Stimulated activated naive CD4-positive, alpha-beta T cell (primary cell): ENCODE measurements at places on chromosomes 11 and 22.
A peak's percentile ranks its signal among the peaks of the same experiment; 100 is the strongest.

GRCh38 chr11:8059571-8060011 lies 21.4 kb upstream of the TUB start:
- no peak for DNase-seq

- DNase-seq = no peak
These were observed 26.9 kb downstream of the RASD2 start for GRCh38 chr22:35567351-35568141.

DNA sequence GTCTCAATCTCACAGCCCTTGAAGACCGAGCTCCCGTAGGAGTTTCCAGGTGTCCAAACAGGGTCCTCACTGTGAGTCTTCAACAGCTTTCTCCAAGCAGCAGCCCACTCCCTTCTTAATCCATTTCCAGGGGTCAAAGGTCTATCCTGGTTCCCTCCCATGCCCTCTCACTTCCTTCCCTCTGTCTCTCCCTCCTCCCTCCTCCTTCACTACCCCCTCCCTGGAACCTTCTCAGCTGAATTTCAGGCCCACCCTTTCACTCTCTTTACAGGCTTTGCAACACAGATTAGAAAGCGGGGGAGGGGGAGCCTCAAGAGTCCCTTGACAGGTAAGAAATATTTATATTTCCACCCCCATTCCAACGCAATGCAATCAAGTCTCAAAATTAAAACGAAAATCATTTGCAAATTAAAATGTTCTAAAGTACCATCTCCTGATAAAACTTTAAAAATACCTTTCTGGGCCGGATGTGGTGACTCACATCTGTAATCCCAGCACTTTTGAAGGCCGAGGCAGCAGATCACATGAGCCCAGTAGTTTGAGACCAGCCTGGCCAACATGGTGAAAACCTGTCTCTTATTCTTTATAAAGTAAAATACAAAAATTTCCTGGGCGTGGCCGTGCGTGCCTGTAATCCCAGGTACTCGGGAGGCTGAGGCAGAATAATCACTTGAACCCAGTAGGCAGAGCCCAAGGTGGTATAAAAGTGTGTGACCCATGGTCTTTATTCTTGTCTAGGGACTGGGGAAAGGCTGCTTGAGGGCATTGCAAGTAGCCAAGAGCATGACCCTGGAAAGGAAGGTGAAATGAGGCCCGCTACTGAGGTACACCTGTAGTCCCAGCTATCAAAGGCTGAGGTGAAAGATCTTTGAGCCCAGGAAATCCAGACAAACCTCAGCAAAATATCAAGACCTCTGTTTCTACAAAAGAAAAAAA lies 865 bp upstream of the ZNF280A start:
- no peak for DNase-seq

GRCh38 chr22:47219789-47220188 lies 457.3 kb downstream of the TBC1D22A start:
- DNase-seq = no peak

DNA sequence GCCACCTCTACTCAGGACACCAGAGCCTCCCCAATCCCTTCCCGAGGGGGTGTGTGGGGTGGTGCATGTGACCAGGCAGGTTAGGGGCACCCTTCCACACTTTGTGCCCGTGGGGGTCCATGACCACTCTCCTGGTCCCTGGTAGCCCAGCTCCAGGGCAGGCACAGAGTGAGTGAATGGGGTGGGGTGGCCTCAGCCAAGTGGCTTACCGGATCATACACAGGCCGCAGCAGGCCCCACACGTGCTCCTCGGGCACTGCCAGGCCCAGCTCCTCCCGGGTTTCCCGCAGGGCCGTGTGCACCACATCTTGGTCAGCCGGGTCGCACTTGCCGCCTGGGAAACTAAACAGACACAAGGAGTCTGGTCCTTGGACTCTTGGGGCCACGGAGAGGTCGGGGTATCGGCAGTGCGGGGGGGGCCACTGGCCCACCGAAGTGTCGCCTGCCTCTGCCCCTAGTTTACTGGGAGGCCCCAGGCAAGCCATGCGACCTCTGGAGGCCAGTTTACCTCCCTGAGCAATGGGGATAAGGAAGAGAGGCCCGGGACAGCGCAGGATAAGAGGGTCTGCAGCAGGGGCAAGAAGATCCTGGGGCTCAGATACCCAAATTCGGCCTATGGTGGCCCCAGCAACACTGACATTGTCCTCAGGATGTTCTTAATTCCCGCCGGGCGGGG lies 889 bp downstream of the NUDT8 start:
- DNase-seq = no peak

DNA sequence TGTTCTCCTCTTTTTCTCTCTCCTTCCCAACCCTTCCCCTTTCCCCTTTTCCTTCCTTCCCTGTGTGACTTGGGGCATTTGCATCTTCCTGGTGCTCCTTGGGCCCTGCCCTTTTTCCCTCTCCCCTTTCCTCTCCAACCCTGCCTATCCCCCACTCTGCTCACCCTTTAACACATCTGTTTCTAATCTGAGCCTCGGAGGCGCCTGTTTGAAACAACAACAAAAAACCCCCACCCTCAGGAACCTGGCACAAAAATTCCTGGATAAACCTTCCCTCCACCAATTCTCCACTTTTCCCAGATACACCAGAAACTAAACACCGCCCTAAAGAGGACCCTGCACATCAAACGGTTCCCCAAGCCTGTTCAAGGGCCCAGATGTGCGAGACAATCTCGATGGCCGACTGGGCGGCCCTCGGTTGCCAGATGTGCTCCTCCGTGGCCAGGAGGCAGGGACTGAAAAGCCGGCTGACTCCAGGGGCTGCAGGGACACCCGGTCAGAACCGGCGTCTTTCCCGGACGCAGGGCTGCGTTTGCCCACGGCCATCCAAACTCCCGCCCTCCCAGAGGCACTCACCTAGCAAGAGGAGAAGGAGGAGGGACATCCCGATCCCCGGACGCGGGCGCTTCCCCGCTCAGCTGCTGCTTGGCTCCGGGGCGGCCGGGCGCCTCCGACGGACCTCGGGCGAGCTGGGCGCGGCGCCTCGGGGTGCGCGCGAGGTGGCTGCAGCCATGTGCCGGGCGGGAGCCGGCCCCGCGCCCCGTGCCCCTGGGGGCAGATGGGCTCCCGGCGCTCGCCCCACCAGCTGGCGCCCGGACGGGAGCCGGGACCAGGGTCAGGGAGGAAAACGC lies 486 bp downstream of the CLMP start:
- DNase-seq = no peak

- DNase-seq = no peak
These were observed 27.8 kb upstream of the TOP3B start for GRCh38 chr22:22010358-22010757.

GRCh38 chr11:1087279-1087960 lies 12.7 kb downstream of the MUC2 start:
- DNase-seq = no peak

GRCh38 chr11:119016216-119017009 lies 1.7 kb downstream of the RPS25 start:
- no peak for DNase-seq

DNA sequence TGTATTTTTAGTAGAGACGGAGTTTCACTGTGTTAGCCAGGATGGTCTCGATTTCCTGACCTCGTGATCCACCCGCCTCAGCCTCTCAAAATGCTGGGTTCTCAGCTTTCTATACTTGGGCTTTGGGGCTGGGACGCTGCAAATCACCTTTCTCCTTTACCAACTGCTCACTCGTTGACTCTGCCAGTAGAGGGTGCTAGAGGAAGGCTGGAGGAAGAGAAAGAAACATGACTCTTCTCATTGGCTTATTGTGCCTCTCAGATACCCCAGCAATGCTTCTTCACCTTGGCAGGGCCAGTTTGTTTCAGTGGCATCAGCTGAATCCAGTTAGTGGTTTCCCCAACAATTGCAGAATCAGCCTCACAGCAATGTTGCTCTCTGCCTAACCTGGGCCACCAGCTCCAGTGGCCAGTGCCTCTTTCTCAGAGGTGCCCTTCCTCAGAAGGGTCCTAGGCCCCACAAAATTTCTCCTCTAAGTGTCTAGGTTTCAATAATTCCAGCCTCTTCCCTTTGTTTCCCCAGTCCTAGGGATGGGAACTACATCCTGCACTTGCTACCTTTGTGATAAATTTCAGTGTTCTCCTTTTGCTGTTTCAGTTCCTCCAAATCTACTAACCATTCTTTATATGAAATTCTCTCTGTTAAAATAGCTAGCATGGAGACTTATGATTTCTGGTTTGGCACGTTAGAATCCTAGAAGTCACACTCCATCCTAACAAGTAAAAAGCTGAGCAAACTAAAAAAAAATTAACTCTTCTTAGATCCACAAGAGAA lies 71.5 kb upstream of the VSTM5 start:
- no peak for DNase-seq

DNA sequence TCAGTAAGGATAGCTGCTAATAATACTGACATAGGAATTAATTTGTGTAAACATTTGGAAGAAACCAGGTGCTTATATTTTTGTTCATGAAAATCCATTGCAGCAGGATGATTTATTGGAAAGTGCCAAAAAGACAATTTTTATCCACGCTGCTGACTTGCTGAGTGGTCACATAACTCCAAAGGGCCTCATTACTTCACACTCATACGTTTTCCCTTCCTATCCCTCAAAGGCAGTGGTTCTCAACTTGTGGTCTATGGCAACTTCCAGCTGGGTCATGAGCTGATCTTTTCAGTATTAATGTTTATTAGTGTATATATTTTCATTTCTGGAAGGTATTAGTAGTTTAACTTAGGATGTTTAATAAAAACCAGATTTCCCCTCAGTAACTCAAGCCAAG lies 178.1 kb downstream of the UVRAG start:
- DNase-seq = no peak

GRCh38 chr22:35400501-35400790 lies 506 bp downstream of the MCM5 start:
- no peak for DNase-seq

- no peak for DNase-seq
These were observed 18.0 kb downstream of the ST13 start for GRCh38 chr22:40838486-40838885.

GRCh38 chr11:59778122-59778521 lies 22.9 kb downstream of the STX3 start:
- no peak for DNase-seq

- no peak for DNase-seq
These were observed 644 bp downstream of the TMEM134 start for GRCh38 chr11:67468456-67468758.

GRCh38 chr11:71387784-71388636 lies 60.2 kb downstream of the DHCR7 start:
- DNase-seq = no peak

DNA sequence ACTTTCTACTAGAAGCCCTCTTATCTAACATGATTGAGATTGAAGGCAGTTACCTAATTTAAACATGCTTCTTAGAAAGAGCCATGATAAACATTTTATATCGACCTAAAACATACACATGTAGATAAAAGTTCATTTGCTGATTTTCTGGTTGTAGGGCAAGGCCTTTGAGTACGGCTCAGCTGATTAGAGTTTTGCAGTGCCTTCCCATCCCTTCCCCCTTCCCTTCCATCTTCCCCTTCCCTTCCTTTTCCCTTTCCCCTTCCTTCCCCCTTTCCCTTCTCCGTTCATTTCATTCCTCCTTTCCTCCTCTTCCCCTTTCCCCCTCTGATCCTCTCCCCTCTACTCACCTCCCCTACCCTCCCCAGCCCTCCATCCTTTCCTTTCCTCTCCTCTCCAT lies 4.3 kb downstream of the LDHC start:
- no peak for DNase-seq

- no peak for DNase-seq
These were observed 63.5 kb downstream of the BRD1 start for GRCh38 chr22:49764127-49764581.

- DNase-seq = no peak
These were observed 97.7 kb upstream of the CRYBB3 start for GRCh38 chr22:25101986-25102385.

DNA sequence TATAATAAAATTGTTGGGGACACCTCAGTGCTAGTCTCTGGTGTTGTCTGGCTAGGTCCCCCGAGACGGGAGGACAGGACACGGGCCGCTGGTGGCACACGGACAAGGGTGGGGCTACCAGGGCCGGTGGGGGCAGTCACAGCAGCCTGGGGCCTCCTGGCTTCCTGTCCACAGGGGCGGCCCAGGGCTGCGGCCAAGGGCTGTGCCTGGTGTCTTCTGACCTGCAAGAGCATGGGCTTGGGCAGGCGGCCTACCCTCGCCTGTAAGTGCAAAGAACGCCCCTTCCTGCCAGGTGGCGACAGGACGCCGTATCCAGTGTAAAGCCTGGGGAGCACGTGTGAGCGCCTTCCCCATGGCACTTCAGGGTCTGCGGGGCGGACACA lies 3.6 kb downstream of the LRFN4 start:
- no peak for DNase-seq

- no peak for DNase-seq
These were observed 31.4 kb upstream of the VPREB1 start for GRCh38 chr22:22213231-22213630.

DNA sequence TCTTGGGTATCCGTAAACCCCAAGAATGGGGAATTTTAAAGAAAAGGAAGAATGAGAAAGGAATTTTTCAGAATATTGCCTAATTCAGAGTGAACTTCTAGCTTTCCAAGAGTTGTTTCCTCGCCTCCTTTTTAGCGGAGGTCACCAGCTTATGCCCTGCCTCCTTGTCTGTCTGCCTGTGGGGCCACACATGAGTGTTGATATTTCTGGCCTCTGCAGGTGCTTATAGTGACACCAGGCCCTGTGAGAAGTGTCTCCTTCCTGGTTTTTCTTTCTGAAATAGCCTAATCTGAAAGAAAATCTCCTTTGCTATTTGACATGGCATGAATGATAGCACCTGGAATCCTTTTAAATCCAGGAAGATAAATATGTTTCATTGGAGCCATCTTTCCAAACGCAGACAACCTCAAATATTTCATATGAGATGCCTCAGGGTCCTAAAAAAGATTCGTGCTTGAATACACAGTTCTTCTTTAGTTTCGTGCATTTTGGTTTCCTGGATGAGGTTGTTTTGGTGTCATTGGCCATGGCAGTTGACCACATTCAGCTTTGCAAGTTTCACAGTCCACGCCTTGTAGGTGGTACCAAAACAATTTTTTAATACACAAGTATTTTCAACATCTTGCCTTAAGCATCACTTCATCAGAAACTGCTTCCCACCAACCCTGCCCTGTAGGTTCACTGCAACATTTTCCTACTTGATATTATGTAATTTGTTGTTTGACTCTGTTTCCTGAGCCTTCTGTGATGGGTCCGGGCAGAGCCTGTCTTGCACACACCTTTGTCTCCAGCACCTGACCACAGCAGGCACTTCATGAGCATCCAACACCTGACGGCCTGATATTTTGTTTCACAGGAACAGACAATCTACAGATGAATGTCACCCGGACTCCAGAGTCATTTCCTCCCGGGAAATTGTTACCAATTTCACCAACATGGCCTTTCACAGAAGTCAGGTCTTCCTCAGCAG lies 159.4 kb downstream of the C11orf91 start:
- no peak for DNase-seq

GRCh38 chr22:48545987-48546386 lies 1281.7 kb downstream of the BRD1 start:
- no peak for DNase-seq

- DNase-seq = no peak
These were observed 401.3 kb downstream of the LRRC4C start for GRCh38 chr11:41058138-41058537.

- DNase-seq = no peak
These were observed 4.2 kb upstream of the RASGRP2 start for GRCh38 chr11:64747961-64748665.

GRCh38 chr11:120929664-120930154 lies 94.2 kb upstream of the TBCEL start:
- peak; percentile 6 for DNase-seq

- no peak for DNase-seq
These were observed 172.8 kb upstream of the B3GAT1 start for GRCh38 chr11:134584706-134585445.

GRCh38 chr11:86089659-86090058 lies 20.8 kb upstream of the PICALM start:
- DNase-seq = no peak
